ENCODE measurements at places on chromosomes 13 and 19.

GRCh38 chr13:111168107-111168506 lies 53.0 kb downstream of the ARHGEF7 start:
- DNase-seq, result no peak

- no peak for DNase-seq
These were observed 1964.1 kb downstream of the PCDH9 start for GRCh38 chr13:65265988-65266387.

DNA sequence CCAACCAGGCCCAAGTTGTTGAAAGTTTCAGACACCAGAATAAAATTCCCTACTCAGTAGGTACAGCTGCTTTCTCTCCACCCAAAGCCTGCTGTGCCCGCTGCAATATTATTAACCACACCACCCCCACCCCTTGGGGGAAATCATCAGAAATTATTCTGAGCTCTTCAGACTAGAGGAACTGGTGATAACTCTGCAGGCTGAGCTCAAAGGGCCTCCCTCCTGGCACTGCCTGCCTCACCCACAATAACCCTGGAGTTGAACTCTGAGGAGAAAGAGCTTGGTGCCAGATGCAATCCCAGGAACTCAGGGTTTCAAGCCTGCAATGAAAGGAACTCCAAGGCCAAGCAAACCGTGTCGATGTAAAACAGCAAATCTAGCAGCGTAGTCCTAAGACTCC lies 381.7 kb upstream of the ZNF507 start:
- DNase-seq, result no peak

- no peak for DNase-seq
These were observed 91.1 kb downstream of the RAB20 start for GRCh38 chr13:110470272-110471009.

DNA sequence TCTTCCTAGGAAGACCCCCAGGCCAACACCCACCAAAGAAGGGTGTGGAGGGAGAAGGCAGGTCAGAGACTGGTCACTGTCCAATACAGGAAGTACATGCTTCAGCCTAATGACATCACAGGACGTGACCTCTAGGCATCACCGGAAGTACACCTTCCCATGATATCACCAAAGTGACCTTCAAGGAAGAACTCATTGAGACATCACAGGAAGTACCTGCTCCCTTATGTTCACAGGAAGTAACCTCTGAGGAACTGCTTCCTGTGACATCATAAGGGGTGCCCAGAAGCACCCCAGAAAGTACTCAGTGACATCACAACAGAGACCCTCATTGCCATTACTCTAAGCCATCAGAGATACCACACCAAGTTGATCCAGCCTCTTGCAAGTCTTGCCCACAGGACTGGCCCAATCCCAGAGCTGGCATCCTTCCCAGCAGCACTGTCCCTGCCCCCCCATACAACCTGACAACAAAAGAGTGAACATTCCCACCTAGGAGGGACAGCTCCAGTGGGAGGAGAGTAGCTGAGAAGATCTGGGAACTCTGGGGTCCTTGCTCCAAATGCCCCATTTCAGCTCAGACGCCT lies 24.2 kb upstream of the NANOS2 start:
- no peak for DNase-seq

GRCh38 chr19:4586691-4587090 lies 27.2 kb upstream of the SEMA6B start:
- DNase-seq, result no peak

GRCh38 chr13:99647596-99647985 lies 146.3 kb downstream of the TM9SF2 start:
- DNase-seq, result no peak

DNA sequence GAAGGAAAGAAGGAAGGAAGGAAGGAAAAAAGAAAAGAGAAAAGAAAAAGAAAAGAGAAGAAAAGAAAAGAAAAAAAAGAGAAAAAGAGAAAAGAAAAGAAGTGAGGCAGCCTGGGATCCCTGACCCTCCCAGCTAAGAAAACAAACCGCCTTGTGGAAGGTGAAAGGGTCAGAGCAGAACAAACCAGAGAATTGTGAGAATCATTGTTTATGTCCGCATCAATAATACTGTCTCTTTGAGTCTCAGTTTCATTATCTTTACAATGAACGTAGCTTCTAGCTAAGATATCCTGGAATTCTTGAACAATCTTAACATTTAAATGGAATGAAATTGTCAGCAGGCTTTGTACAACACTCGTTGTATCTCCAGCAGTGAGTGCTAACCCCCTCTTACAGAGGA lies 66.4 kb upstream of the SERP2 start:
- DNase-seq, result no peak

Measured in NCI-H2081 treated with DMSO at 0.1 percent for 48 hours (cell line).